ENCODE measurements at places on chromosomes 2 and 18. TPM values are rescaled to one million over a fixed set of nuclear protein-coding genes. Genes with fewer than 3 reads are reported as not detected.

- DNase-seq, result no peak
Observed at GRCh38 chr2:15279201-15279876, 281.8 kb downstream of the NBAS start.

- DNase-seq, result no peak
Observed at GRCh38 chr2:186126181-186126580, 359.9 kb upstream of the ZC3H15 start.

DNA sequence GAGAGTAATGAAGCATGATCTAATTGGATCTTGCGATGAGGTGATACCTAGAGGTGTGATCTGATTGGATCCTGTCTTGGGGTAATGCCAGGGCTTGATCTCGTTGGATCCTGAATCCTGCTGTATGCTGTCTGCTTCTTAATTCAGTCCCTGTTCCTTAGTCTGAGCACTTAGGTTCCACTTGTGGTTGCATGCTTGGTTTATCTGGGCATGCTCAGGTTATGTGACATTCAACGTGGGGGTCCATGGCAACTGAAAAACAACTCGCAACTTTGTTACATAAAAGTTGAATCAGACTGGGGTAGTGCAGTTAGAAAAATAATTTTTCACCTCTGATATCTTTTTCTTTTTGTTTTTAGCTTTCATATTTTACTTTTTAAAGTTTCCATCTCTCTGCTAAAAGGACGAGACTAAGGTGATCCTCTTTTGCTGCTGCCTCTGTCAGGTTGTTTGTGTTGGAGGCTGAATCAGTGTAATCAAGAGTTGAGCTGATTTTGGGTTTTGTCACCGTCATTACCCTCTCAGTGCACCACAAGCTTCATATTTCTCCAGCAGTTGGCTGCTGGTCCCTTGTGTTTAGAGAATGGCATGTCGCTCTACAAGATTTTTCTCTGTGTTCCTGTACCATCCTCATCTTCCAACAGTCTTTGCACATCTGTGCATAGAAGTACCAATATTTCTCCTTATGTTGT is 67.9 kb downstream of the NCOA1 start:
- no peak for DNase-seq

GRCh38 chr2:205684871-205685313 is 2.6 kb downstream of the NRP2 start:
- peak; percentile 67 for DNase-seq

Gene GALNT13
- total RNA-seq, result 4.9 TPM
